ENCODE measurements at places on chromosomes 1 and 21. TPM values are rescaled to one million over a fixed set of nuclear protein-coding genes. Genes with fewer than 3 reads are reported as not detected.

GRCh38 chr1:6260961-6261614, at the start of gene GPR153:
Gene GPR153 (minus strand): TSS chr1:6261098. CDS start chr1:6254905, 6,193 bp downstream.
- DNase-seq, result no peak

Gene CYYR1
- total RNA-seq, result 12.9 TPM

Gene MARK1
- total RNA-seq, result 1.3 TPM

DNA sequence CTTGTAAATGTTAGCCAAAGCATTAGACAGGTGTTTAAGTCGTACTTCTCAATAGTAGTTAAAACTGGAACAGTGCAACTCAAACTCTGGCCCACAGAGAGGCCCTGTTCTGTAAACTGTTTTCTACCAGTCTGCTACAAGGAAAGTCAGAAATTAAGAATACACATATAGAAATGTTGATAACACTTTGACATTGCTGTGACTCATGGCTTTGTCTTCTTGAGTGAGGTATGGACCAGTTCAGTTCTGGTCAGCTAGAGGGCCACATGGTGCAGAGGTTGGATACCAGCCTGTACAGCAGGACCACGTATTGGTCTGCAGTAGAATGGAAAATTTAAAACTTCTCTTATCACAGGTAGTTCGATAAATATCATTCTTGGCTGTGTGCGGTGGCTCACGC, 22.3 kb downstream of the ZBTB8B start:
- no peak for DNase-seq

Gene ELK4
- 24.2 TPM for total RNA-seq

DNA sequence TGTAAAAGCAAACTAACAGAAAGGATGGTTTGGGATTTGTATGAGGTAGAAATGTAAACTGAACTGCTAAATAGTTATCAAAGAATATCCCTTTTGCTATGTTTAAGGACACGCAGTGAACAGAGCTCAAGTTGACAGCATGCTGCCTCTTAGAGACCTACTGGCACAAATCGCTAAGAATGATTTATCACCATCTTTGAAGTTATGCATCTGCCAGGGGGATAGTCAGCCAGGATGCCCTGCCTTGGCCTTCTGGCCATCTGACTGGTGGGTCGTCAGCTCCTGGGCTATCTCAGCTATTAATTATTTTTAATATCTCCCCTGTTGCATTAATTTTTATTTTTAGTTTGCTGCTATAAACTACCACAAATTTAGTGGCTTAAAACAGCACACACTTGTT, 334.8 kb upstream of the KAZN start:
- DNase-seq, result no peak

- no peak for DNase-seq
Observed at GRCh38 chr1:232112076-232112475, 485.5 kb downstream of the DISC1 start.

Gene OR2T33
- total RNA-seq, result not detected

GRCh38 chr1:88983791-88984559, 8.5 kb downstream of the KYAT3 start:
- no peak for DNase-seq

DNA sequence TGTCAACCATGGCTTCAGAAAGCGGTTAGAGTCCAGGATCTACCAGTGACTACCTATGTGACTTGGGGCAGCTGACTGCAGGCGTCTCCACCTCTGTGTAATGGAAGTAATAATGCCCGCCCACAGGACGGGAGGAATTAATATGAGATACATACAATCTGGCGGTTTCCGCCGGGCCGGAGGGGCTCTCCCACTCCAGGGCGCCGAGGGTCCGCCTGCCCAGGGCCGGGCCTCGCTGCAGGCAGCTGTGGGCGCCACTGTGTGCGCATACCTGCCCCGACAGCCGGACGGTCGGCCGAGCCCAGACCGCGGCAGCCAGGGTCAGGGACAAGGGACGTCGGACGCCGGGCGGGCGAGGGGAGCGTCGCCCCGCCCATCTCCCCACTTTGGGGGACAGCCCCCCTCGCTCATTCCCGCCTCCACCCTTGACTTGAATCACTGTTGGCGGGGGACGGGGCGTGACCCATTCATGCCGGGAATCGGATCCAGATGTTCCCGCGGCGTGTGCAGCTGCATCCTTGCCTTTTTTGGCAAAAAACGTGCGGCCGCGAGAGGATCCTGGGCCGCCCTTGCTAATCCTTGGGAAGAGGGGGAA, 6.0 kb upstream of the SF3A3 start:
- DNase-seq, result no peak

Data from gastrocnemius medialis (tissue), 4 donors.